ENCODE measurements at places on chromosomes 12 and 14. TPM values are rescaled to one million over a fixed set of nuclear protein-coding genes. Genes with fewer than 3 reads are reported as not detected.

The VWF gene
- total RNA-seq = 483 TPM

The NOVA1 gene
- 4.8 TPM for total RNA-seq

The NOS1 gene
- 0.89 TPM for total RNA-seq

The SLC8A3 gene
- total RNA-seq = 5.9 TPM

The GLT8D2 gene
- 12.8 TPM for total RNA-seq

The ZC3H14 gene
- 41.4 TPM for total RNA-seq

The KCNH3 gene
- total RNA-seq = 0.44 TPM

The LRCOL1 gene
- total RNA-seq = not detected

The BICDL1 gene
- total RNA-seq = 12.6 TPM

The KRT7 gene
- total RNA-seq = 34.3 TPM

The GZMB gene
- 0.47 TPM for total RNA-seq

The NUP107 gene
- total RNA-seq = 23.5 TPM

The RDH16 gene
- 0.29 TPM for total RNA-seq

The SLC17A8 gene
- not detected for total RNA-seq

The CLEC2D gene
- 9.5 TPM for total RNA-seq

The ASPG gene
- total RNA-seq = 168 TPM

The DPY19L2 gene
- total RNA-seq = 35.3 TPM

The C12orf54 gene
- total RNA-seq = not detected

The ADGRD1 gene
- total RNA-seq = 143 TPM

The PLEK2 gene
- total RNA-seq = 0.76 TPM

The TRHDE gene
- 3.7 TPM for total RNA-seq

The CLEC7A gene
- total RNA-seq = 7.4 TPM

The POTEG gene
- total RNA-seq = not detected

The FOXN4 gene
- total RNA-seq = not detected

The INHBC gene
- total RNA-seq = not detected

The AQP6 gene
- total RNA-seq = 0.77 TPM

The KLRK1 gene
- total RNA-seq = 3.3 TPM

The ZFHX2 gene
- 0.89 TPM for total RNA-seq

The SOX5 gene
- total RNA-seq = 7.6 TPM

The DTX1 gene
- total RNA-seq = 6.3 TPM

The CCDC177 gene
- not detected for total RNA-seq

The DAZAP2 gene
- total RNA-seq = 127 TPM

The KRT2 gene
- total RNA-seq = not detected

The NKX2-1 gene
- total RNA-seq = not detected

The TAS2R46 gene
- 0.81 TPM for total RNA-seq

The DIO3 gene
- 1.1 TPM for total RNA-seq

The STAB2 gene
- total RNA-seq = 0.91 TPM

The DGKA gene
- 19.8 TPM for total RNA-seq

The DDX54 gene
- 39.4 TPM for total RNA-seq

The INTS13 gene
- total RNA-seq = 18.6 TPM

The ACRBP gene
- 0.60 TPM for total RNA-seq
